ENCODE measurements at places on chromosomes 2 and 18. TPM values are rescaled to one million over a fixed set of nuclear protein-coding genes. Genes with fewer than 3 reads are reported as not detected.

DNA sequence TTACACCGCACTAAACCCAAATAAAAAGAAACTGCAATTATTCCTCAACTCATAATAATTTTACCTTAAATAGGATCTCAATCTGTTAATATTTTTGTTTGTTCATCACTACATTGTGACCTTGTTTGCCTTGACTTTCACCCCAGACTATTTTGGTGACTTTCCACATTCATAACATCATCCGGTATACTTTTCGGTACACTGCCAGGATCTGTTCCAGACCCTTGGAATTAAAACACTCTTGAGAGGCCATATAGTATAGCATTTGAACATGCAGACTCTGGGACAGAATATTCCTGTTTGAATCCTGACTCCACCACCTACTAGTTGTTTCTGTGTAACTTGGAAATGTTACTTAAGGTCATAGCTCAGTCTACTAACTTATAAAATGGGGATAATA lies 577.4 kb downstream of the METTL4 start:
- DNase-seq = no peak

TTN gene
- 4,176 TPM for total RNA-seq

- no peak for DNase-seq
These were observed 59.4 kb upstream of the RAPH1 start for GRCh38 chr2:203594541-203594940.

- DNase-seq = no peak
These were observed 16.9 kb downstream of the SH2D6 start for GRCh38 chr2:85435220-85435958.

ZNF516 gene
- 14.7 TPM for total RNA-seq

DNA sequence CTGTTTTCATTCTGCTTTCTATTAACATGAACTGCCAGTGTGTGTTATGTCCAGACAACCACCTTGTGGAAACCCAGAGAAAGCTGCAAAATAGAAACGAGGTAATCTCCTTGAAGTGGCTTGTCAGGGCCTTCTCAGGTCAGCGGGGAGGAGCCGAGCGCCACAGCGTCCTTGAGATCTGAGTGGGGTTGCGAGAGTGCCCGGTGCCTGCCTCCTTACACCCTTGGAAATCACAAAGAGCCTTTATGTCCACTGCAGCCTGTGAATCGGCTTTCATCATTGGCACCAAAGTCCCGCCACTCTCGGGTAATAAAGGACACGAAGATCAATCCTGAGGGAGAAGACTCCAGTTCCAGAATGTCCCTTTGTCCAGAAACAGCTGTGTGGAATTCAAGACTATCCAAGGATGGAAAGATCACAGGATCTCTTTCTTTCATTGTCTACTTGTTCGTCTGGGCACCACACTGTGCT lies 135.2 kb downstream of the HRH4 start:
- DNase-seq = no peak

DNA sequence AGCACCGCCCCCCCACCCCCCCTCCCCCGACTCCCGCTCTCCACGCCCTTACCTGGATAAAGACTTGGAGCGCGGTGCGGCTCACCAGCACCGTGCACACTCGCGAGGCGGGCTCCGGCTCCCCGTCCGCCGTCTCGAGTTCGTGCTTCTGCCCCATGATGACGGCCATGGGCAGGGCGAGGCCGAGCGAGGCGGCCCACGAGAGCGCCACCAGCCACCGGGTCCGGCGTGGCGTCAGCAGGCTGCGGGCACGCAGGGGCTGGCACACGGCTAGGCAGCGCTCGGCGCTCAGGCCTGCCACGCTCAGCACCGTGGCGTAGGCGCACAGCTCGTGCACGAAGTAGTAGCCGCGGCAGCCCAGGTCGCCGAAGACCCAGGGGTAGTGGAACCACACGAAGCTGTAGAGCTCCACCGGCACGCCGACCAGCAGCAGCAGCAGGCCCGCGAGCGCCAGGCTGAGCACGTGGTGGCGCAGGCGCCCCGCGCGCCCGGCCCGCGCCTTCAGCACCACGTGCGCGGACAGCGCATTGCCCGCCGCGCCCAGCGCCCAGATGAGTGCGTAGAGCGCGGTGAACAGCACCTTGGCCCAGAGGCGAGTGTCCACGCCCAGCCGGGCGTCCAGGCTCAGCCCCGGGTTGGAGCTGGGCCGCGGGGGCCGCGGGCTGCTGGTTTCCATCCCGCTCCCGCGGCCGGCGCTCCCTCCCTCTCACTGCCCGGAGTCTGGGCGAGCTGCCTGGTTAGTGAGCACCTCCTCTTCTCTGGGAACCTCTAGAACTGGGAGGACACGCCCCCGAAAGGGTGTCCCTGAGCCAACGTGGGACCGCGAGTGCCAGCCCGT lies at the start of gene NTSR2:
Gene NTSR2 (minus strand): TSS at position 742 of the 838 bp plus-strand sequence. CDS start 66 bp downstream, at position 676.
- DNase-seq = no peak

Data from cardiac septum (tissue), 1 donor.